ENCODE measurements at places on chromosomes 3 and 15.

DNA sequence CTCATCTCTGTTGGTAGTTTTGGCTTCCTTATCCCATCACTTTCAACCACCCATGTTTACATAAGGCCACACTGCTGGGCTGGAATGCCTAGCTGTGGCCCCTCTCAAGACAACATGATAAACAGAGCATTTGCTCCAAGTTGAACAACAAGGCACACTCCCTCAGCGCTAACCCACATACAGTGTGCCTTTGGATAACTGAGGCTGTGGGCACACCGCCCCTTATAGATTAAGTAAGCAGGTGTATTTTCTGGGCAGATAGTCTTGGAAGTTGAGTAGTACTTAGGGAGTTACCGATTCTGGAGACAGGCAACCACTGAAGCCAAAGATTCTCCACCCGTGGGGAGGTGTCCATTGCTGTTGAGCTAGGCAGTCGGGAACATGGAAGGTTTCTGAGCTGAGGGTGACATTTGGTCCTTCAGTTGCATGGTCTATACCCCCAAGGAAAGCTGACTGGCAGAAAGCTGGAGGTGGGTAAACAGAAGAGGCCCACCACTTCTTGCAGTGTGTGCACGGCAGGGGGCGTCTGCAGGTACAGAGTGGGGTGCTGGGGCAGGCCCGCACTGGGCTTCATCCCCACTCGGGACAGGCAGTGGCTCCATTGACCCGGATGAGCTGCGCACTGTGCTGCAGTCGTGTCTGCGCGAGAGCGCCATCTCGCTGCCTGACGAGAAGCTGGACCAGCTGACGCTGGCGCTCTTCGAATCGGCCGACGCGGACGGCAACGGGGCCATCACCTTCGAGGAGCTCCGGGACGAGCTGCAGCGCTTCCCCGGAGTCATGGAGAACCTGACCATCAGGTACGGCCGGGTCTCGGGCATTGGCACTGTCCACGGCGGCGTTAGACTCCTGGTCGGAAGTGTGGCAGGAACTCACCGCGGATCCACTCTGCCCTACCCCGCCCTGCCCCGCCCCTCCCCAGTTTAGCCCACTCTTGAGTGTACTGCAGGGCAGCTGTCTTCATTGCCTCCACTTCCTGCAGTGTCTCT, 16.8 kb downstream of the NOX5 start:
- DNase-seq: peak; percentile 34

DNA sequence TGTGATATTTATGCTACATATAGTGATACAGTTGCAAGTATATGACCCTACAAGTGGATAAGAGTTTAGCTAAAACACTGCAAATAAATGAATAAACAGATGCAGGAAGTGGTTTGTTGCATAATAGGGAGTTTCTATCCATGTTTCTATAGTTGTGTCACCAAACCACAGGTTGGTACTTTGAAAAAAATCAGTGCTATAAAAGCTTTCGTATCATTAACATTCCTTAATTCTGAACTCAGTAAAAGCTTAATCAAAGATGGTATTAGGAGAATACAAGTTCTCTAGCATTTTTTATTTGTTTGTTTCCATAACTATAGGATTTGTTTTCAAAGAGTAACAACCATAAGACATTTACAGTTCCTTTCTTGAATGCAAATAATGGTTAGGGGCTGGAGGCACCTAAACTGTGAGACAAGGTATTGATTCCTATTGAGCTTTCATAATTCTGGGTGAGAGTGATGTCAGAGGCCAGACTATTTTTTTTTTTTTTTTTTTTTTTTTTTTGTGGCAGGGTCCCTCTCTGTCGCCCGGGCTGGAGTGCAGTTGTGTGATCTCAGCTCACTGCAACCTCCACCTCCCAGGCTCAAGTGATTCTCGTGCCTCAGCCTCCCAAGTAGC, 29.6 kb downstream of the CPOX start:
- no peak for DNase-seq

DNA sequence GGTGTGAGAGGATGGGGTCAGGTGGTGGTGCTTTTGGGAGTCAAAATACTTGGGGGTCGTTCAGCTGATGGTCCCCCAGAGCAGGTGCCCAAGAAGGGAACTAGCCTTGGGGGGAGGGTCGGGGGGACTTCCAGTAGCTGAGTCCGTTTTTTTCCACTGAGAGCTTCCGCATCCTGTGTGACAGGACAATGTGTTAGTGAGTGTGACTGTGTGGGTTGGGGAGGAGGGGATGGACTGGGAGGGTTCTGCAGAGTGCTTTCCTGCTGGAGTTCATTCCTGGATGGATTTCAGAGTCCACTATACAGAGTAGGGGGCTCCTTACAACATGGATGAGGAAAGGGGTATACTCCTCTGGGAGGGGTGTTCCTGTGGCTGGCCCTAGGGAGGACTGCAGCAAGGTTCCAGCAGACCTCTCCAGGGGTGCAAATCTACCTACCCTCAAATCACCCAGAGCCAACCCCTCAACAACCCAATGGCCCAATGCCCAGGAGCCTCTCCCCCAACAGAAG, 601 bp upstream of the HYAL2 start:
- no peak for DNase-seq

DNA sequence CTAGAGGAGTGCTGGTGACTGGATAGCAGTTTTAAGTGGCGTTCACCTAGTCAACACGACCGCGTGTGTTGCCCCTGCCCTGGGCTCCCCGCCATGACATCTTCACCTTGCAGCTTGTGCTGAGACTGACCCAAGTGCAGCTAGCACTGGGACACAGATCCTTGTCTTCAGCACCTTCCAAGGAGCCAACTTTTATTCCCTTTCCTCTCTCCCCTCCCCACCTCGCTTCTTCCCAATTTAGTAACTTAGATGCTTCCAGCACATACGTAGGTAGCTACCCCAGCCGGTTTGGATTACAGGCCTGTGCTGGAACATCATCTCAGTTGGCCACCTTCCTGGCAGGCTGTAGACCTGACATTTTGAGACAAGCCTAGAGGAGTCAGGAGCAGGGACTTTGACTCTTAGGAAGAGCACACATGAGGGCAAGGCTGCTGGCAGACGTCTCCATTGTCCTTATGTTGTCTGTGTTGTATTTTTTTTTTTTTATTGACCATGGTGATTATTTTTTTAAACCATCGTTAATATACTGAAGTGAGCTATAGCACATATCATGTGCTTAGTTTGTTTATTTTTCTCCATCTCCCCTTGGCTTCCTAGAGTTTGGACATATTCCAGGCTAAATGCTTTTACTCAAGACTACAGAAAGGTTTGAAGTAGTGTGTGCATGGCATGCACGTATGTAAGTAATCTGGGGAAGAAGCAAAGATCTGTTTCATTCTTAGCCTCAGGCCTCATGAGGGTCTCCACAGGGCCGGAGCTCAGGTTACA, 61.1 kb downstream of the AAGAB start:
- DNase-seq: no peak

GRCh38 chr3:23072693-23073092, 130.4 kb upstream of the UBE2E2 start:
- no peak for DNase-seq

DNA sequence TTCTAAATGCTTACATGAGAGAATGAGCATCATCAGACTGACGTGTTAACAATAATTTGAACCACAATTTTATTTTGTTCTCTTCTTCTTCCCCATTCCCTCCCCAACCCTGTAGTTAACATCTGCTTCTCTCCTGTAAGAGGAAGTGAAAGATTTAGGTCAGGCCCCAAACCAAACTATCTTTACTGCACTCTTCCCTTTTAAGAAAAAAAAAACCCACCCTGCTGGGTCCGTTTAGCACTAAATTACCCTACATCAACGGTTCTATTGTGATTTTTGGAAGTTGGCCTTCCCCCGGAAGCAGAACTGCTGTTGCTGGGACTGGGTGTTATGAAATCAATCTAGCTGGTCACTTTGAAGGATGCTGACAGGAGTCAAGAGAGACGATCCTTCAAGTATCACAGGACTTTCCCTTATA, 49.4 kb downstream of the NFKBIZ start:
- DNase-seq: no peak

- DNase-seq: no peak
Observed at GRCh38 chr15:80484333-80484864, 80.2 kb downstream of the ARNT2 start.

GRCh38 chr3:193656878-193657282, 63.9 kb downstream of the OPA1 start:
- DNase-seq: no peak

- DNase-seq: no peak
Observed at GRCh38 chr15:69474846-69475455, 22.3 kb downstream of the RPLP1 start.

DNA sequence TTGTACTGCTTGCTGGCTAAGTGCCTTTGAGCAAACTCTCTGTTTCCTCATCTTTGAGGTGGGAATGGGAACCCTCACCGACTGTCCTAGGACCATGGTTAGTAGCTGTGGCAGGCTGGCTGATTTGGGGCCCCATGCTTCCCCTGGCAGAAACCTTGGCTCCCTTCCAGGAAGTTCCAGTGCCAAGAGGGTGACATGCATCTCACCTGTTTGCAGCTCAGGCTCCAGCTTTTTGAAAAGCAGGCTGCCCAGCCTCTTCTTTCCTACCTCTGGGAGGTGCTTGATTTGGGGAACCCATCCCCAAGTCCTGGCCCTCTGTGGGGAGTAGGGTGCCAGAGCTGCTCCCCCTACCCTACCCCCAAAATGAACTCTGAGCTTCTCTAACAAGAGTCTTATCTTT, 50.8 kb downstream of the RAB11A start:
- DNase-seq: no peak

DNA sequence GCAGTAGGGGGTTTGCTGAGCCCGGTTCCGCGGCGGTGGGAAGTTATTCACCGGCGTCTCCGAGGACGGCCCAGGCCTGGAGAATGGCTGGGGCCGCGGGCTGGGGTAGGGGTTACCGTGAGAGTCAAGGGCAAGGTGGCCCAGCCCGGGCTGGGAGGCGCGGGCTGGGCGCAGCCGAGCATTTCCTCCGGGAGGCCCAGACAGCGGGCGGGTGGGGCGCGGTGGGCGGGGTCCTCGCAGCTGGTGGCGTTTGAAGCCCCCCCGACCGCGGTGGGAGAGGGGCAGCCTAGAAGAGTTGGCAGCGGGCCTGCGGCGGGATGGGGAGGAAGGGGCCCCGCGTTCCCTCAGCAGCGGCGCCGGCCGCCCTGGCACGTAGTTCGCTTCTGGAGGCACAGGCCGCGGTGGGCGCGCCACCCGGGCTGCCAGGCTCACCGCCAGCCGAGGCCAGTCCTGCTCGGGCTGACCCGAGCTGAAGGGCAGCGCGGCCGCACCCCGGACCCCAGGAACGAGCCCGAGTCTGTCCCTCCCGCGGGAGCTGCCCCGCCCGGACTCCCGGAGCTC, 960 bp upstream of the KLF13 start:
- peak; percentile 26 for DNase-seq

- DNase-seq: no peak
Observed at GRCh38 chr3:193546129-193546528, 8.6 kb downstream of the ATP13A4 start.

GRCh38 chr15:61857169-61857829, 202.9 kb downstream of the VPS13C start:
- no peak for DNase-seq

- no peak for DNase-seq
Observed at GRCh38 chr15:38991701-38992100, 427.1 kb upstream of the RASGRP1 start.

- no peak for DNase-seq
Observed at GRCh38 chr3:188119846-188120245, 34.1 kb upstream of the LPP start.

DNA sequence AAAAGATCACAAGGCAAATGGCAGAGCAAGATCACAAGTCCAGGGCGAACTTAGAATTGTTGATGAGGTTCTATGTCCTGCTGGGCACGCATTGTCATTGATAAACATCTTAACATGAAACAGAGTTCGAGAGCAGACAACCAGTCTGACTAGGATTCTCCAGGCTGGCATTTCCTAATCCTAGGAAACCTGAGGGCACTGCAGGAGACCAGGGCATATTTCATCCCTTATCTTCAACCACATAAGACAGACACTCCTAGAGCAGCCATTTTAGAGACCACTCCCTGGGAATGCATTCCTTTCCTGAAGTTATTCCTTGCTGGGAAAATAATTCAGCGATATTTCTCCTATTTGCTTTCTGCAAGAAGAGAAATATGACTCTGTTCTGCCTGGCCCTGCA, 1199.9 kb downstream of the SI start:
- DNase-seq: no peak

DNA sequence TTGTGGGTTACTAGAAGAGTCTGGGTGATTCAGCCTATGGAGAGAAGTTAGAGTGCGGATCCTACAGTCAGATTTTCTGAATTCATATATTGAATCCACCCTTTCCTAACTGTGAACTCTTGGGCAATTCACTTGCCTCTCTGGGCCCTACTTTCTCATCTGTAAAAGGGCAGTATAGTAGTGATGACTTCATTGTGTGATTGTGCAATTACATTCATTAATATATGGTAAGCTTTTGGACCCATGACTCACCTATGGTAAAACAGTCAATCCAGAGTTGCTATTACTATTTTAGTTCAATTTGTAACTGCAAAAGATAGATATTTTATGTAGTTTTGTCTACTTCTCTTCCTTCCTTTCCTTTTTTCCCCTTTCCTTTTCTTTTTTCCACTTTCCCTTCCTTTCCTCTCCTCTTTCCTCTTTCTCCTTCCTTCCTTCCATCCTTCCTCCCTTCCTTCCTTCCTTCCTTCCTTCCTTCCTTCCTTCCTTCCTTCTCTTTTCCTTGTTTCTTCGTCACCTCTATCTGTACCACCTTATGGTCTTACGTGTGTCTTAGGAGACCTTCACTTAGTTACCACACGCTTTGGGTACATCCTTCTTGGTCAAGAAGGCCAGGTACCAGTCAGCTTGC, 37.0 kb downstream of the GMNC start:
- DNase-seq: no peak

DNA sequence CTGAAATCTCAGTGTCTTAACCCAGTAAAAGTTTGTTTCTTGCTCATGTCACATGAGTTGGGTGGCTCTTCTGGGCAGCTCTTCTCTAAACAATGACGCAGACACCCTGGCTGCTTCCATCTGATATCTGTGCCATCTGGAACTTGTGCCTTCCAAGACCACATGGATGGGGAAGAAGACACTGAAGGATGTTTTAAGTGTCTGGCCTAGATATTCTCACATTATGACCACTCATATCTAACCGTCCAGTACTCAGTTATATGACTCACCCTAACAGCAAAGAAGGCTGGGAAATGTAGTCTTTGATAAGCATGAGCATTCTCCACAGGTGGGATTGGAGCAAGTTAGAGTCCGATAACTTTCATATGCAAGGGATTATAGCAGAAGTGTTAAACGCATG, 66.4 kb downstream of the RYR3 start:
- DNase-seq: no peak

DNA sequence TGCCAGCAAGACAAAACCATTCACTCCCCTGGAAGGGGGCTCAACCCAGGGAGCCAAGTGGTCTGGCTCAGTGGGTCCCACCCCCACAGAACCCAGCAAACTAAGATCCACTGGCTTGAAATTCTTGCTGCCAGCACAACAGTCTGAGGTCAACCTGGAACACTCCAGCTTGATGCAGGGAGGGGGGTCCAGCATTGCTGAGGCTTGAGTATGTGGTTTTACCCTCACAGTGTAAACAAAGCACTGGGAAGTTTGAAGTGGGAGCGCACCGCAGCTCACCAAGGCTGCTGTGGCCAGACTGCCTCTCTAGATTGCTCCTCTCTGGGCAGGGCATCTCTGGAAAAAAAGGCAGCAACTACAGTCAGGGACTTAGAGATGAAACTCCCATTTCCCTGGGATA, 81.7 kb downstream of the MSL2 start:
- DNase-seq: no peak

GRCh38 chr3:66033241-66034138, 5.2 kb downstream of the MAGI1 start:
- no peak for DNase-seq

Data from neural crest cell (in vitro differentiated cells).